MG63 (cell line): ENCODE measurements at places on chromosomes 16 and 17. TPM values are rescaled to one million over a fixed set of nuclear protein-coding genes. Genes with fewer than 3 reads are reported as not detected.

HID1 gene
- not detected in 2 replicates for total RNA-seq

DNA sequence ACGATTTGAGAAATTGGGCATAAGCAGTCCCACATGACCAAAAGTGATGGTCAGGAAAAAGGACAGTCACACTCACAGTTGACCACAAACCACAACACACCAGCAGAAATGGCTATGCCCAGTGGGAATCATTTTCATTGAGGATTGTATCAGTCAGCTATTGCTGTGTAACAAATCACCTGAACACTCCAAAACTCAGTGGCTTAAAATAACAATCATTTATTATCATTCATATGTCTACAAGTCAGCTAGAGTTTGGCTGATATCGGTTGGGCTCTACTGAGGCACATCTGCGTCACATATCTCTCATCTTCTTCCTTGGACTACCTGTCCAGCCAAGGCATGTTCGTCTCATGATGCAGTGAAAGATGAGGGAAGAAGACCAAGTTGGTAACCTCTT, 93.3 kb downstream of the CMC2 start:
- no peak for DNase-seq

NDUFAF8 gene
- total RNA-seq: 63.1 and 163 TPM in 2 replicates

DNA sequence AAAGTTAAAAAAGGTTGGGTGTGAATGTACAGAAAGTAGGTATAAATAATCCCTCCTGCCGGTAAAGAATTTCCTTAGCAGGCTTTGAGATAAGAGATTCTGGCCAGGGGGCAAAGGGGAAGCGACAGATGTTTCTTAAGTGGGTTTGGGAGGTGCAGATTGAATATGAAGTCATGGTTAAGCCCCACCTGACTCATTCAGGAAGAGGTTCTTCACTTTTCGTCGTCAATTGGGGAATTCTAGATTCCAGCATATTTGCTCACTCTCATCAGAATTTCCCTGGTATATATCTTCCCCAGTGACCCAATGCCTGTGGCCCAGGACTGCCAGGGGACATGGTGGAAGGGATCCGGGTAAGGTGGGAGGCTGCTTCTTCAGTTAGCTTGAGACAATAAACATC, 127.8 kb downstream of the CPPED1 start:
- DNase-seq: no peak

ST6GALNAC2 gene
- total RNA-seq: 0.15 and 0.30 TPM in 2 replicates

BCO1 gene
- not detected in 2 replicates for total RNA-seq

CDH1 gene
- not detected in 2 replicates for total RNA-seq

DNA sequence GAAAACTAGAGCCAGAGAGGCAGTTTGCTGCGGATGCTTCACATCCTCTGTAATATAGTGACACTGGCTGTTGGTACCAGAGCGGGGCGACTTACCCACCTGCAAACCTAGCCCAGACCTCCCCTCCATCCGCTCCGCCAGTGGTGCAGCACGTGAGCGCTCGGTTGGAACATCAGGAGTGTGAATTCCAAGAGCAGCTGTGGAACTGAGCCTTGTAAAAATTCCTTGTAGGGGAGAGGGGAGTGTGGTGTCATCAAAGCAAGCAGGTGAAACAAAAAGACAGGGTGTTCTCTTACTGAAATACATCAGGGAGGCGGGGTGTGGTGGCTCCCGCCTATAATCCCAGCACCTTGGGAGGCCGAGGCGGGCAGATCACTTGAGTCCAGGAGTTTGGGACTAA, 51.3 kb downstream of the CCDC42 start:
- DNase-seq: no peak

- no peak for DNase-seq
Measured at GRCh38 chr16:58348986-58349385, 43.3 kb upstream of the GINS3 start.

SNX20 gene
- not detected in 2 replicates for total RNA-seq

NME3 gene
- total RNA-seq: 0.46 TPM in 1 of 2 replicates, not detected in the other

DNA sequence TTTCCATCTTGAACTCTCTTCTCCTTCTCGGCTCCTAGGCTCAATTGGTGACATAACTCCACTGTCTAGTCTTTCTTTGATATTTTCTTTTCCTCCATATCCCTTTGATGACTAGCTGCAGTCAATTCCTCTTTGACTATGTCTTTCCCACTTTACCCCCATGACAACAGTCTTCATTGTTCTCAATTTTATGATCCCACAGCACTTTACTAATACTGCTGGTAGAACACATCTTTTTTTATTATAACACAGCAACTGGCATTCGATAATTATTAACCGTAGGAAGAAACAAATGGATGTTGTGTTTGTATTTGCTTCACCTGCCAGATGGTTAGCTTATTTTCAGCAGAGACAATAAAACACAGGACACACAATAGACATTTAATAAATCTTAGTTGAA, 1.3 kb downstream of the KRTAP3-3 start:
- DNase-seq: no peak

- no peak for DNase-seq
Measured at GRCh38 chr17:72576289-72576759, 455.5 kb downstream of the SOX9 start.

SRL gene
- 0.03 TPM in 1 of 2 replicates, not detected in the other for total RNA-seq

- no peak for DNase-seq
Measured at GRCh38 chr16:50306287-50306686, 39.9 kb downstream of the ADCY7 start.

DNA sequence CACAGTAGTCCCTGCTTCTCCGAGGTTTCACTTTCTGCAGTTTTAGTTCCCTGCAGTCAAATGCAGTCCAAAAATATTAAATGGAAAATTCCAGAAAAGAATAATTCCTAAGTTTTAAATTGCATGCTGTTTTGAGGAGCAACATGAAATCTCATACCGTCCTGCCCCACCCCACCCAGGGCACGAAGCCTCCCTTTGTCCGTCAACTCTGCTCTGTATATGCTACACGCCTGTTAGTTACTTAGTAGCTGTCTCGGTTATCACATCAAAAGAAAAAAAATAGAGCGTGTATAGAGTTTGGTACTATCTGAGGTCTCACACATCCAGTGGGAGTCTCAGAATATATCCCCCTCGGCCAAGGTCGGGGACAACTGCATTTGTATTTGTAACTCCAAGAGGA, 129.4 kb upstream of the NOL11 start:
- no peak for DNase-seq

CPHXL gene
- total RNA-seq: not detected in 2 replicates

KRT16 gene
- total RNA-seq: not detected in 2 replicates

GRCh38 chr17:17793378-17794214, 43.2 kb downstream of the SREBF1 start:
- DNase-seq: no peak

- DNase-seq: no peak
Measured at GRCh38 chr16:65574326-65574966, 452.6 kb upstream of the CDH11 start.

SLFN12L gene
- not detected in 2 replicates for total RNA-seq

DNA sequence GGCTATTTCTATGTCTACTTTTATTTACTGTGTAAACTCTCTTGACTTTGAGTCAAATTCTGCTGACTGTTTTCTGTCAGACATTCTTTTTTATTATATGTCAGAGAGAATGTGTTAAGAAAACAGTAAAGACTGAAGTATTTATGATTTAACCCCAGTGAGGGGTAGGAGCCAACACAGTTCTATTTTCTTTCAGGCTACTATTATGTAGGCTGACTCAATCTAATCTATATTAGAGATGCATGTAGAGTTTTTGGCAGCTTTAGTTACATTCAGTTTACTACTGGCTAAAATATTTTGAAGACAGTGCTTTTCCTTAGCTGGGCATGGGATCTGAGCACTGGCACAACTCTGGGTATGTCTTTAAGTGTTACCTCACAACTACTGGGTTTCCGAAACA, 1108.0 kb downstream of the CDH11 start:
- DNase-seq: peak; percentile 32
